ENCODE measurements at places on chromosomes 6 and 20. TPM values are rescaled to one million over a fixed set of nuclear protein-coding genes. Genes with fewer than 3 reads are reported as not detected.

- no peaks in the 10 kb centered on the region for H3K36me3 ChIP-seq
- no peak for DNase-seq
- no peak overlapping the region for H3K27ac ChIP-seq
Observed at GRCh38 chr6:166162599-166163342, 4.9 kb downstream of the TBXT start.

BPIFB1 gene
- not detected for total RNA-seq

CST2 gene
- total RNA-seq, result not detected

- peaks cover 13% of the 10 kb centered on the region for H3K36me3 ChIP-seq
- H3K27ac ChIP-seq, result no peak overlapping the region
- no peaks in the 10 kb centered on the region for H3K27me3 ChIP-seq
- no peak for DNase-seq
- peaks cover 11% of the 10 kb centered on the region for H3K4me1 ChIP-seq
Observed at GRCh38 chr6:37309046-37309445, 44.7 kb upstream of the RNF8 start.

DNA sequence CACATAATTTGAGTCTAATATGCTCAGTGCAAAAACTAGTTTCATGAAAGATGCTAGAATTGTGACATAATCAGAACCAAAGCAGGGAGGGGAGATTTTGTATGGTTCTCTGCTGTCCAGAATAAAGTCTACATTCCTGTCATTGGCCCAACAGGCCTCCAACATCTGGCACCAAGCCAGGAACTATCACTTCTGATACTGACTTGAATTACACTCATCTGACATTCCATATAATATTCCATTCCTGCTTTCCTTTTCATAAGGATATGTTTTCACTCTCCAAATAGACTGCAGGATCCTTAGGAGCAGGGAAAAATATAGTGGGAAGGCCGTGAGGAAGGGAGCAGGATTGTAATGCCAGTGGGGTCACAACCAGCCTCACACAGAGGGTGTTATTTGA, 84.6 kb upstream of the BTN3A2 start:
- no peaks in the 10 kb centered on the region for H3K27me3 ChIP-seq
- peaks cover 13% of the 10 kb centered on the region for H3K4me1 ChIP-seq
- H3K4me3 ChIP-seq, result no peak overlapping the region
- DNase-seq, result no peak
- H3K36me3 ChIP-seq, result no peaks in the 10 kb centered on the region

- no peaks in the 10 kb centered on the region for H3K36me3 ChIP-seq
- peak overlapping the region; percentile 90 for H3K27ac ChIP-seq
- peak overlapping the region; percentile 89 for H3K4me3 ChIP-seq
- H3K27me3 ChIP-seq, result no peaks in the 10 kb centered on the region
- H3K4me1 ChIP-seq, result peaks cover 30% of the 10 kb centered on the region
Observed at GRCh38 chr20:32484225-32484957, 100.7 kb downstream of the NOL4L start.

GRCh38 chr20:9616833-9617461, 102.6 kb downstream of the LAMP5 start:
- H3K27me3 ChIP-seq, result no peaks in the 10 kb centered on the region
- H3K36me3 ChIP-seq, result no peaks in the 10 kb centered on the region
- H3K27ac ChIP-seq, result no peak overlapping the region
- DNase-seq, result peak; percentile 62
- no peaks in the 10 kb centered on the region for H3K4me1 ChIP-seq

DNA sequence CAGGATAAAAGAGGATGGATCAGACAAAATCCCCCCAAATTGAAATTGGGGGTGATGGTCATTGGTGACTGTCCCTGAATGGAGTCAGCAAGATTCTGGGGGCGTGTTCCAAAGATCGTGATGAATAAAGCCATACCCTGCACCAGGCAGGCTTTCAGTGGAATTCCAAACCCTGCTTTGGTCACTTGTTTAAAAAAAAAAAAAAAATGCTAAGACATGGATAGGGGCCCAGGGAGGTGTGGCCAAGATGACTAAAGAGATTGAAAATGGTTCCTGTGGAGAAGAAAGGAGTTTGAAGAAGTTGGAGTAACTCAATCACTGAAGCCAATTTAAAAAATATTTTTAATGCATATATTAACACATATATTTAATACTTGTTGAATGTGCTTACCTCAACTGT, 161.4 kb upstream of the KCNG1 start:
- H3K27me3 ChIP-seq, result no peaks in the 10 kb centered on the region
- H3K4me3 ChIP-seq, result no peak overlapping the region
- no peaks in the 10 kb centered on the region for H3K36me3 ChIP-seq
- DNase-seq, result no peak
- no peaks in the 10 kb centered on the region for H3K4me1 ChIP-seq

- H3K27ac ChIP-seq, result no peak overlapping the region
- no peaks in the 10 kb centered on the region for H3K4me1 ChIP-seq
Observed at GRCh38 chr6:24614043-24614420, 32.0 kb downstream of the KIAA0319 start.

SCGN gene
- total RNA-seq, result not detected

- H3K27me3 ChIP-seq, result no peaks in the 10 kb centered on the region
- DNase-seq, result peak; percentile 47
- peaks cover 16% of the 10 kb centered on the region for H3K4me1 ChIP-seq
- no peaks in the 10 kb centered on the region for H3K36me3 ChIP-seq
- peak overlapping the region; percentile 98 for H3K27ac ChIP-seq
Observed at GRCh38 chr6:11092668-11093375, 812 bp upstream of the SMIM13 start.

DNA sequence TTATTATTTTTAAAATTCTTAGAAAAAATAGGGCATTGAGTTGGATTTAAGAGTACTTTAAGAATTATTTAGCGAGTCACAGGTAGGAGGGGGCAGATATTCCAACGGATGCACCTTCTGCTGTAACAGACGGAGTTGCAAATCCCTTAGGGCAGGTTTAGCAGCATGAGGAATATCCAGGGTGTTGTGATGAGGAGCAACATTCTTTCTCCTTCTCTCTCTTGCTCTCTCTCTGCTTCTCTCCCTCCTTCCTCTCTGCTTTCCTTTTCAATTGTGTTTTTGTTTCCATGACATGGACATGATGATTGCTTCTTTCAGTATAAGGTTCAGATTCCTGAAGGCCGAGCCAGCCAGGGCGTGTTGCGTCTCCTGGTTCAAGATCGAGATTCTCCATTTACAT, 28.9 kb downstream of the CDH26 start:
- no peaks in the 10 kb centered on the region for H3K36me3 ChIP-seq
- H3K4me1 ChIP-seq, result no peaks in the 10 kb centered on the region
- DNase-seq, result no peak
- H3K4me3 ChIP-seq, result no peak overlapping the region

- DNase-seq, result no peak
- no peaks in the 10 kb centered on the region for H3K4me1 ChIP-seq
- H3K27me3 ChIP-seq, result no peaks in the 10 kb centered on the region
- H3K4me3 ChIP-seq, result no peak overlapping the region
- H3K27ac ChIP-seq, result no peak overlapping the region
- H3K36me3 ChIP-seq, result no peaks in the 10 kb centered on the region
Observed at GRCh38 chr20:56828402-56828801, 199.3 kb downstream of the TFAP2C start.

- no peaks in the 10 kb centered on the region for H3K27me3 ChIP-seq
- no peak overlapping the region for H3K27ac ChIP-seq
- H3K4me1 ChIP-seq, result no peaks in the 10 kb centered on the region
- H3K36me3 ChIP-seq, result no peaks in the 10 kb centered on the region
- H3K4me3 ChIP-seq, result no peak overlapping the region
- DNase-seq, result no peak
Observed at GRCh38 chr6:138300469-138300868, 77.2 kb upstream of the SMIM28 start.

TSPO2 gene
- total RNA-seq, result not detected

- H3K27ac ChIP-seq, result peak overlapping the region; percentile 81
- no peak overlapping the region for H3K4me3 ChIP-seq
- peak; percentile 89 for DNase-seq
- peaks cover 28% of the 10 kb centered on the region for H3K4me1 ChIP-seq
Observed at GRCh38 chr20:33693741-33694638, 7.8 kb upstream of the E2F1 start.

- DNase-seq, result no peak
- no peaks in the 10 kb centered on the region for H3K27me3 ChIP-seq
Observed at GRCh38 chr6:31736768-31737314, 511 bp upstream of the CLIC1 start.

DNA sequence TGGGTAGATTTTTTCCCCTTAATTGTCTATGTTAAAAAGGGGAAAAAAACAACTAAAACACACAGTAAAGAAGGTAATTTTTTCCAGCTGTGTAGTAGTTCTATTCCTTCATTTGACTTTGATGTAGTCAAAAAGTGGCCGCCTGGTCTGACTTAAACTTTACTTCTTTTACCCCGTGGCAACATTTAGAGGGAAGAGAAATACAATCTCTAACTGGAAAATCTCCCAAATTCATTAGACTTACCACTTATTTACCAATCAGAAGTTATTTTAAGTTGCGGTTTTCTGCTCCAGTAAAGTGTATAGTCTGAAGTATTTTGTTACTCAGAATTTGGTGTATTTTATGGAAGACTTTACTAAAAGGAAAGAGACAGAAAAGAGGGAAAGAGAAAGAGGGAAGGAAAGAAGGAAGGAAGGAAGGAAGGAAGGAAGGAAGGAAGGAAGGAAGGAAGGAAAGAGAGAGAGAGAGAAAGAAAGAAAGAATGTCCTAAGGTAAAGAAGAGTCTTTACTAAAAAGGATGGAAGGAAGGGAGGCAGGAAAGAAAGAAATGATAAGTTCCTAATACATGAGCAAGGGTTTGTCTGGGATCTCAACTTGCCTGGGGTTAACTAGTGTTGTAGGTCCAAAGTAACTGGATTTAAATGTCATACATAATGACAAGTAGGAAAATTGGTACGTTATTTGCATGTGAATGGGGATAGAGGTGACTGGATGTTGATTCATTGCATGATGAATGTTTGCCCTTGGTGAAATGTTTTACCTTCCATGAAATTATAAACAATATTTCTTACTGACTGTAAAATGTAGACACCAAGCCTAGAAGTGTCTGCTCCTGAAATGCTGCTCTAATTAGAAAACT, 135.1 kb downstream of the SAMD5 start:
- no peak for DNase-seq
- no peaks in the 10 kb centered on the region for H3K4me1 ChIP-seq
- no peak overlapping the region for H3K27ac ChIP-seq
- H3K36me3 ChIP-seq, result no peaks in the 10 kb centered on the region

ADGB gene
- total RNA-seq, result not detected

GRCh38 chr6:67896476-67896875, 738.6 kb upstream of the ADGRB3 start:
- H3K4me1 ChIP-seq, result no peaks in the 10 kb centered on the region
- H3K27me3 ChIP-seq, result no peaks in the 10 kb centered on the region
- no peaks in the 10 kb centered on the region for H3K36me3 ChIP-seq
- no peak for DNase-seq

- no peaks in the 10 kb centered on the region for H3K36me3 ChIP-seq
- no peak overlapping the region for H3K27ac ChIP-seq
- no peaks in the 10 kb centered on the region for H3K4me1 ChIP-seq
- no peak for DNase-seq
Observed at GRCh38 chr6:24307881-24308280, 50.0 kb downstream of the DCDC2 start.

- DNase-seq, result no peak
- no peak overlapping the region for H3K27ac ChIP-seq
- no peaks in the 10 kb centered on the region for H3K27me3 ChIP-seq
- no peak overlapping the region for H3K4me3 ChIP-seq
- no peaks in the 10 kb centered on the region for H3K4me1 ChIP-seq
- H3K36me3 ChIP-seq, result no peaks in the 10 kb centered on the region
Observed at GRCh38 chr6:72890233-72890632, 268.4 kb downstream of the KCNQ5 start.

DNA sequence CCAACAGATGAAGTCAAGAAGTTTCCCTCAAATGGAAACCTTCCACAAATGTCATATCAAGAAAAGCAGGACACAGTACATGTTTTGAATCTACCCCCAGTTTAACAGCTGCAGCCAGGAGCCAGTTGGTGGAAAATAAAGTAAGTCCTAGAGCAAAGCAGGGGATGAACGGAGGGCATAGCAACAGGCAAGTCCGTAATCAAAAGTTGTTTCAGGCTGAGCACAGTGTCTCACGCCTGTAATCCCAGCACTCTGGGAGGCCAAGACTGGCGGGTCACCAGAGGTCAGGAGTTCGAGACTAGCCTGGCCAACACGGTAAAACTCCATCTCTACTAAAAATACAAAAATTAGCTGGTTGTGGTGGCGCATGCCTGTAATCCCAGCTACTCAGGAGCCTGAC, 2.4 kb upstream of the SALL4 start:
- DNase-seq, result no peak
- no peak overlapping the region for H3K4me3 ChIP-seq
- H3K27ac ChIP-seq, result no peak overlapping the region
- H3K4me1 ChIP-seq, result peaks cover 4% of the 10 kb centered on the region

DNA sequence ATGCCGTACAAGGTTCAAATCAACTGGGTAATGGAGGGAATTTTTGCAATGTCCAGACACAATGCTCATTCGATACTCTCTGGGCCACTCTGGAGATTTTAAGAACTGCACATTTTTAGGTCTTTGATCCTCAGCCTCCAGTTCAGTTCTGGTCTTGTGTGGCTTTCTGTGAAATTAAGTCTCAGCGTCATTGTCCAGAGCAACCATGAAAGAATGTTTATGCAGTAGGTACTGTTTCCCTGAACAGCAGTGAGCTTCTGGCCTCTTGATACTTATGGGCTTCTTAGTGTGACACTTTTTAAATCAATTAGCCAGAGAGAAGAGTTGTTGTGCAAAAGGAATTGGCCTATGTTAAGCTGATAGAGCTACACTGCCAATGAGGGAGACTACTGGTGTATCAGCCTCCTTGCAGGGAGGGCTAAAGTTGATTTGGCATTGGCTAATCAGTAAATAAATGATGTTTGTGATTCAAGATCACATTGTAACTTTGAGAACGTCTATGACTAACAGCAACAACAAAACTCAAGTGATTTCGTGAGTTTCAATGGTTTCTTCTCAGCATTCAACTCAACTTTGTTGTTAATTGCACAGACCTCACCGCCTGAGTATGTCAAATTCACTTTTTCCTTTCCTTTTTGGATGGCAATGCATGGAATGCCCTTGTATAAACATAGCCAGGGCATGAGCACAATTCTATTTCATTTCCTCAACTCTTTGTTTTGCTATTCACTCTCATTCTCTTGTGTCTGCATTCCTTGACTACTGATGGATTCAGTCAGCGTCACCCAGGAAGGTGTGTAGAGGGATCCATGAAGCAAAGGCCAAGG, 85.1 kb downstream of the GJA1 start:
- no peaks in the 10 kb centered on the region for H3K27me3 ChIP-seq
- H3K4me1 ChIP-seq, result peaks cover 37% of the 10 kb centered on the region
- H3K27ac ChIP-seq, result peak overlapping the region; percentile 94
- no peak overlapping the region for H3K4me3 ChIP-seq
- H3K36me3 ChIP-seq, result no peaks in the 10 kb centered on the region
